ENCODE measurements at places on chromosomes 7 and 10. TPM values are rescaled to one million over a fixed set of nuclear protein-coding genes. Genes with fewer than 3 reads are reported as not detected.

- DNase-seq, result no peak
Measured at GRCh38 chr7:92634924-92635519, 44.8 kb upstream of the FAM133B start.

GRCh38 chr10:89470628-89471027 lies 56.3 kb downstream of the IFIT5 start:
- no peak for DNase-seq

- no peak for DNase-seq
Measured at GRCh38 chr10:102188298-102188940, 36.2 kb downstream of the NOLC1 start.

- DNase-seq, result no peak
Measured at GRCh38 chr7:125241548-125241947, 311.9 kb upstream of the POT1 start.

Gene ZFAND2A
- 49.9 TPM for total RNA-seq

Gene ATOH7
- not detected for total RNA-seq

Gene CASTOR2
- total RNA-seq, result not detected

Gene PTEN
- total RNA-seq, result 19.6 TPM

- DNase-seq, result no peak
Measured at GRCh38 chr7:117489911-117490310, 10.1 kb downstream of the CFTR start.

GRCh38 chr10:84820120-84820519 lies 491.7 kb downstream of the CCSER2 start:
- no peak for DNase-seq

- DNase-seq, result no peak
Measured at GRCh38 chr7:145152589-145152988, 316.7 kb upstream of the TPK1 start.

- DNase-seq, result no peak
Measured at GRCh38 chr10:132687181-132687892, 98.6 kb downstream of the NKX6-2 start.

GRCh38 chr7:117941138-117941810 lies 68.0 kb upstream of the CTTNBP2 start:
- DNase-seq, result no peak

Gene CALML3
- total RNA-seq, result not detected

DNA sequence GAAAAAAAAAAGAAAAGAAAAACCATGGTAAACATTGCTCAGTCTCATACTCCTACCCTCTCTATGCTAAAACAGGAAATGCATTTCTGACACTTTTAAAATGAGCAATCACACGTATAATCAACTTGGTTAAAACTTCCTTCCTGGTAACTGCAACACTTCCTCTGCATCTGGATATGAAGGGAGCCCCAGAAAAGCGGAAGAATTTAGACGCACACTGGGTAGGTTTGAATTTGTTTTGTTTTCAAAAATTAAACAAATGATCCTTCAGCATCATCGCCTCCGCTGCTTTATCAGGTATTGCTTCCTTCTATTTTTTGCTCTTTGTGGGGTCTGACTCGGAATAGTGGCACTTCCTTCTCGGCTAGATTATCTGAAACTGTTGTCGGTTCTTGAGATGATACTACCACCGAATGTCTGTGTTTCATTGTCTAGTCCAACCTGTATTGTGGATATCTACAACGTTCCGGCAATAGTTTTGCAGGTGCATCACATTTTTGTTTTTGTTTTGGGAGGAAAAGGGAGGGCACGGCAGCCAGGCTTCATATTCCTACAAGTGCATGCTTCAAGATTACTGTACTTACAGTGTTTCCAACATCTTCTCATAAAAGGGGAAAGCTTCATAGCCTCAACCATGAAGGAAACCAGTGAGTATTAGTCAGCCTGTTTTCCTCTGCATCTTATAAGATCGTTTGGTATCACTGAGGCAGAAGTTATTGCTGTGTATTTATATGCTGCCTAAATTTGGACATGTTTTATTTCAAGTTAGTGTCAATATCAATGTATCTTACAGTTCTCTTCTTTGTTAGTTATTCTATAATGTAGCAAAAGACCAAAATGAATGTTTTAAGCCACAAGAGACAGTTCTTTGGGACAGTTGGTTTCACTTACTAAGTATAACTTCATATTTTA lies at the start of gene PIK3CG:
TSS of gene PIK3CG (plus strand) at position 153 of the 912 bp plus-strand sequence. CDS start 2,280 bp downstream, outside the sequence.
- DNase-seq, result no peak

DNA sequence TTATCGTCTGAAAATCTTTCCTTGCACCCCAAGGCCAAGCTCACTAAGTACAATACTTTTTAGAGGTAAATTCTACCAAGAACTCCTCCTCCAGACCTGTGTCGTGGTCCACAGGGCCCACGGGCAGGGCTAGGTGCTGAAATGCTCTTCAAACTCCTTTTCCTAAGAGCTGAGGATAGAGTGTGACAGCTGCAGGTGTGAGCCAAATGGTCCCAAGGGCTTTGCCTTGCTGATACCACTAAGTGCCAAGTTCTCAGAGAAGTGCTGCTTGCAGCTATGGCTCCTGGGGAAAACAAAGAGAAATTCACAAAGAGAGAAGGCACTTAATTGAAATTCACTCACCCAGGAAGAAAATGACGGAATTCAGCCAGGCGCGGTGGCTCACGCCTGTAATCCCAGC lies 868.9 kb upstream of the AUTS2 start:
- DNase-seq, result no peak

Gene NDUFA5
- total RNA-seq, result 15.9 TPM

DNA sequence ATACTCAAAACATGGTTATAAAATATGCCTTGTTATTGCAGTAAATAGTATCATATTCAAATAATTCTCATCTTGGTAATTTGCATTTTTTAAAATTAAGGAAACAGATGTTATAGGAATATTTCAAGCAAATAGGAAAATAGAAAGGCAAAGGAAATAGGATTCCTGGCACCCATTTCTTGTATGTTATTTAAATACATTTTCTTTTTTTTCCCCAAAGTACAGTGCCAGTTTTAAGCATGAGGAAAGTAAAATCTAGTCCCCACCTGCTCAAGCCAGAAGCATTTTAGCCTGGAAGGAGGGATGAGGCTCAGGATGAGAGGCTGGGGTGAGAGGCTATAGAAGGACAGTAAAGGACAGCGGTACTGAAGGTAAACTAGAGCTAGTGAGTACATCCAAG lies 38.1 kb downstream of the GNAT3 start:
- DNase-seq, result no peak

DNA sequence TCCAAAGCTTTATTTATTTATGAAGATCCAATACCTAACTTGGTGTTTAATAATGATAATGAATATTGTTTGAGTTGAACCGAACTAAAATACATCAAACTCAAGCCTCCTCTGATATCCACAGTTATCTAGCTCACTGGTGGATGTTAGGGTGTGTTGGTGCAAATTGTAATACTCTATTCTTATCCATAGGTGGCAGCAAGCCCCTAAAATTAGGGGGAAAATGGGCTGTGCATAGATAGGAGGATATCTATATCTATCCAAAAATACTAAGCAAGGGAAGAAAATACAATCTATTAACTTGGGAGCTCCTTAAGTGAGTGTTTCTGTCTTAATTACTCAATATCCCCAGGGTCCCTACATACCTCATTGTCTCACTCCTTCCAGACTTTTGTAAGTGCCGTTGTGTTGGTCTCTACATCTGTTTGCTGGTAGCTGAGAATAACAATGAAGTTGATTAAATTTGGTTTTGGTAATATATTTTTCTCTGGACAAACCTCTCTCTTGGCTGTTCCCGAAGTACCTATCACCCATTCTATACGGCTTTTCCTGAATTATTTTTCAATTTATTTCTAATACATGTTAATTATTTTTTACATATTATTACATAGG lies 55.0 kb upstream of the VWDE start:
- DNase-seq, result no peak

DNA sequence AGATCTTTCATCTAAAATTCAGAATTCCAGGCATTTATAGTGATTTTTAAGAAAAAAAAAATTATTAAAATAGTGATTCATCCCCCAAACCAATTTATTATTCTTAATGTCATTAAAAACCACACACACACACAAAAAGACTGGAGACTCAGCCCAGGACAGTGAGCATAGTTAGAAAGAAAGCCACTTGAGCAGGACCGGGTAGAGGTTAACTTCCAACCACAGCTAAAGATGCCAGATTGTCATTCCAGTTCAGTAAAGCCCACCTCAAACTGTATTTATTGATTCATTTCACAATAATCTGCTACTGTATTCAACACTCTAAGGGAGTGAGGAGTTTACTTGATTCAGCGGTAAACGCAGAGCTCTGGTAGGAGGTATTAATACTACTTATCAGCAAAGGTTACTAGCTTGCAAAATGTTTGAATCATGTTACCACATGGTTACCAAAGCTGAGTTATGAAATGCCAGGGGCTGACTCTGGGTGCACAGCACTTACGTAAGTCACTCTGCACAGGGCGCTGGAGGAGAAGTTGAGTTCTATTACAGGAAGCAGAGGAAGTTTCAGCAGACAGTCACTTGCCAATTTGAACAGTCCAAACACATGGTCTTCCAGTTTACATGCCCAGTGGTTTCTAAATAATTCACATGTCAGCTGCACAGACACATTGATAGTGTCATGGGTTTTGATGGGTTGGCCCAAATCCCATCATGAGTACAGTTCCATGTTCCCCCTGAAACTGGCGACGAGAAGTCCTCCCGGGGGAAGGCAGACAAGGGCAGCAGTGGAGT lies 64.6 kb downstream of the KLF6 start:
- peak; percentile 11 for DNase-seq

Gene TAF5
- total RNA-seq, result 9.0 TPM

- peak; percentile 98 for DNase-seq
Measured at GRCh38 chr7:28354601-28355402, 57.5 kb upstream of the CREB5 start.
